Activated naive CD4-positive, alpha-beta T cell treated with anti-CD3 and anti-CD28 coated beads for 36 hours (primary cell): ENCODE measurements at places on chromosomes 7 and 10. TPM values are rescaled to one million over a fixed set of nuclear protein-coding genes. Genes with fewer than 3 reads are reported as not detected.
A peak's percentile ranks its signal among the peaks of the same experiment; 100 is the strongest.

DNA sequence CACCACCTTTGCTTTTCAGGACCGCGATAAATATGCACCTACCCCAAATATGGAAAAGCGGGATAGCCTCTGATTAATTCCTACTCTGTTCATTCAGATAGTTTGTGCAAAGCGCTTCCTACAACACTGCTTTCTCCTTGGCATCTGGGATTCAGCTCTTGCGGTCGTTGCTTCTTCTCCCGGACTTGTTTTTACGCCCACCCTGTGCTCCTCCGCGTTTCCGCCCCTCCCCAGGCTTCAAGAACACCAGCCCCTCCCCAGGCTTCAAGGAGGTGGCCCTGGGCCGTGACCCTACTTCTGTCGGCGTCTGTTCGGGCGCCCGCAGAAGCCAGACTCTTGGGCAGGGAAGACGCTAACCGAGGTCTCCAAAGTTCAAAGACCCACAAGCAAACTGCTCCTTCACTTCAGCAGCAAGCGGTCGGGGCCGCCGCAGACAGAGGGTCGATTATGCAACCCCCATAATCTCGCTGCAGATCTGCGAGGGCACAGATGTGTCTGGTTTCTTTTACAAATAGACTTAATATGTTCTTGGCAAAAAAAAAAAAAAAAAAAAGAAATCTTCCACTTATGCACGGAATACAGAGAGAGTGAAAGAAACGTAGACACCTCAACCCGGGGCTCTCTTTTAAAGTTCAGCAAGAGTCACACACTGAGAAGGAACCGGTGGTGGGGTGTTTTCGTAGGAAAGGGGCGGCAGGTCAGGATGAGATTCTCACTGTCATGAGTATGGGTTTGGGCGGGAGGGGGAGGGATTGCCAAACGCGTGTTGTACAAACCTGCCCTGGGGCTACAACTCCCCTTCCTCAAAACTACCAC, 1.9 kb downstream of the DLX5 start:
- peaks cover 62% of the 10 kb centered on the region for H3K4me1 ChIP-seq
- H3K27me3 ChIP-seq: peaks cover 92% of the 10 kb centered on the region
- no peak overlapping the region for H3K4me3 ChIP-seq

DNA sequence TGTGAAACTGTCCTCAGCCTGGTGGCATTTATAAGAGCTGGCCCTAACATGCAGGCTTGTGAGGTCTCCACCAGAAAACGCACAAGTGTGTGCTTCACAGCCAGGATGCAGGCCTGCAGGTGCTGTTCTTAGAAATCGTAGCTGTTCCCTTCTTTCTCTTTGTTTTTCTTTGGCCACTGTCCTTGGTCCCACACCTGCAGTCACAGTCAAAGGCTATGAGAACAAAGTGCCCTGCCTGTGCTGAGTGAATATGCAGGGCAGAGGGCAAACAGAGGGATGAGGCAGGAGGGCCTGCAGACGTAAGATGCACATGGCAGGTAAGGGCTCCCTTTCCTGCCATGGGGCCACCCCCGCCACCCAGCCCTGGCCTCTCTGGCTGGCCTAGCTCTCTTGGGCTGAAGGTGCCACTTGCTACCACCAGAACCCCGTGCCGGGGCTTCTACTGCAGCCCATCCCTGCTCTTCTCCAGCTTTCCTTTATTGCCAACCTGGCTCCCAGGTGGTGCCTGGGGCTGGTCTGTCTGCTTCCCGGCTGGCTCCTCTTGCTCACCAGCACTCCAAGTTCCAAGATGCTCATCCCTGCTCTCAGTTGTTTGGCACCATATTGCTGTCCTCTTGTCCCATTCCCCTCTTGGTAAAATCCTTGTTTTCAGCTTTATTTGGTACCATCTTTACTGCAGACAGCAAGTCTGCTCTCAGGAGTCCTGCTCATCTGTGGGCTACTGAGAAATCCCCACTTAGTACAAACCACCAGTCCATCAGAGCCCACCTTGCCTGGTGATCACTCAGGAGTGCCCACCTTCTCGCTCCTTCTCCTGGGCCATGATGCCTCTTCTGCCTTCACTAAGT, 308.1 kb upstream of the ZMIZ1 start:
- H3K4me3 ChIP-seq: no peak overlapping the region
- DNase-seq: no peak
- H3K27me3 ChIP-seq: no peaks in the 10 kb centered on the region
- H3K36me3 ChIP-seq: no peaks in the 10 kb centered on the region
- H3K4me1 ChIP-seq: peaks cover 16% of the 10 kb centered on the region

DNA sequence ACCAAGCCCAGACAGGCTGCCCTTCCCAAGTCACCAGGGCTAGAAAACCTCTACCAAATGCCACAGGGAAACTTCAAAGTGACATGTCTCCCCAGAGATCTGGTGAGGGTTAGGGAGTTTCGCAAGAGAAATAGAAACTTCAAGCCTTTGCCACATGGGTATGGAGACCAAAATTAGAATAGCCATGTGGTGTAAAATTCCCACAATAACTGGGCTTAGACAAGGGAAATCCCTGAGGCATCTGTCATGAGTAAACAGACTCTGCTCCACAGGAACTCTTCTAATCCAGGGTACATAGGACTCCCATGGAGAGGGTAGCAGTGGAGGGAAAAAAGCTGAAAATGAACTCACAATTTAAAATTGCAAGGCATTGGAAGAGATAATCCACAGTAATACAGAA, 14.3 kb downstream of the ADAM12 start:
- H3K27ac ChIP-seq: no peak overlapping the region
- no peaks in the 10 kb centered on the region for H3K36me3 ChIP-seq
- DNase-seq: no peak
- no peaks in the 10 kb centered on the region for H3K27me3 ChIP-seq
- no peaks in the 10 kb centered on the region for H3K4me1 ChIP-seq

DNA sequence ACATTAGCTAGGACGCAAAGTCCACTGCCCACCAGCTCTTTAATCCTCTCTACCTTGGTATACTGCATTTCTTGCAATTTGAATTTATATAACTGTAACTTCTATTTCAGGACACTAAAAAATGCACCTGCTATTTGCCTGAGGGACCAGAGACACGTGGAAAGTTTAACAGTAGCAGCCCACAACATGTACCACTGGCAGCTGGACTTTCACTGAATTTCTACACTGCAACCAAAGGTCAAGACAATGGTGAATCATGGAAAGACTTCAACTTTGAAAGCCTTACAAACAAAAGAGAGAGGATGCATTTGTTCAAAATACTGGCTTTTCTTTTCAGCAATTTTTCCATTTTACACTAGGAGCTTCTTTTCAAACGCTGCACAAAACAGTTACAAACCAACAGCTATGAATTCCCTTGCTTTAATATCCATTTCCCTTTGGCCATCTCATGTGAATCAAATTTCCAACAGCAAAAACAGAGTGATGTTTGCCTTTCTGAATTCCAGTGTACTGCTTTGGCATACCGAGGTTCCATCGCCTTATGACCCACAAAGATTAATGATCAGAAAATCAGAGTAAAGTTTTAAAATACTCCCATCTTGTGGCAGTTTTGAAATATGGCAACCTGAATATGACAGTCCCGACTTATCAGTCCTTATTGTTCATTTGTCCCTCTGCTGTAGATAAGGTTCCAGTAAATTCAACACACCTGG, 29.9 kb upstream of the HNRNPH3 start:
- no peak for DNase-seq
- no peak overlapping the region for H3K27ac ChIP-seq
- H3K4me1 ChIP-seq: no peaks in the 10 kb centered on the region

DNA sequence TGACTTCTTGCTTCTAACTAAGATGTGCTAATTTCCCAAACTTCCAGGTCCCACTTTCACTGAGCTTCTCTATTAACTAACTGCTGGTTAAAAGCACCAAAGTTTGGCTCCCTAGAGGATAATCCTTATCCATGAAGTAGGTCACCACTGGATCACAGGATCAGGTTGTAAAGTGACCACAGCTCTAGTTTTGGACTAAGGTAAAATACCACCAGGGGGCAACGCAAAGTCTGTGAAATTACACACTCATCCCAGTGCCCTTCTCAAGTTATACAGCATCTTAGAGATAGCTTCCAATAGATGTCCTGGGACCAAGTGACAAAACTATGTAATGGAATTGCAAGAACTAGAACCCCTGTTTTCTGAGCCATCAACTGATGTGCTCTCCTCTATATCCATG, 116.4 kb upstream of the ASAH2 start:
- H3K36me3 ChIP-seq: peaks cover 30% of the 10 kb centered on the region
- H3K27ac ChIP-seq: no peak overlapping the region
- peak; percentile 19 for DNase-seq
- peaks cover 2% of the 10 kb centered on the region for H3K4me1 ChIP-seq

Gene GRM8
- total RNA-seq: not detected

Gene RBP3
- total RNA-seq: not detected

Gene UCN3
- not detected for total RNA-seq
